ENCODE measurements at places on chromosomes 13 and 19.

DNA sequence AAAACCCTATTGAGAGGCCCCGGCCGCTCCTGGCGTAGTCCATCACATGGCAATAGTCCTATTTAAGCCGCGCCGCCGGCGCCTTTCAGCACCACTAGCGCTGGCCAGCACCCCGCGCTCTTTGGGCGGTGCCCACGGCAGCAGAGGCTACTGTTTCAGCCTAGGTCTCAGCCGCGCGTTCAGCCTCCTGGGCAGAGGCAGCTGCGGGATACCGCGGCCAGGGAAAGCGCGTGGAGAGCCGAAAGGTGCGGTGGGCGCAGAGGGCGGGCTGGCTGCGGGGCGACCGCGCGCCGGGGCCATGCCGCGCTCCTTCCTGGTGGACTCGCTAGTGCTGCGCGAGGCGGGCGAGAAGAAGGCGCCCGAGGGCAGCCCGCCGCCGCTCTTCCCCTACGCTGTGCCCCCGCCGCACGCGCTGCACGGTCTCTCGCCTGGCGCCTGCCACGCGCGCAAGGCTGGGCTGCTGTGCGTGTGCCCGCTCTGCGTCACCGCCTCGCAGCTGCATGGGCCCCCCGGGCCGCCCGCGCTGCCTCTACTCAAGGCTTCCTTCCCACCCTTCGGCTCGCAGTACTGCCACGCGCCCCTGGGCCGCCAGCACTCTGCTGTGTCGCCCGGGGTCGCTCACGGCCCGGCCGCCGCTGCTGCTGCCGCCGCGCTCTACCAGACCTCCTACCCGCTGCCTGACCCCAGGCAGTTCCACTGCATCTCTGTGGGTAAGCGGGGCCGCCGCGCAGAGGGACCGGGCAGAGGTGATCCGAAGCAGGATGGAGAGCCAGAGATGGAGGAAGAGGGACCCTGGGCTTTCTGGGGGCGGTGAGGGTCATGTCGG, at the start of gene GSX1:
TSS of gene GSX1 (plus strand) at position 91 of the 826 bp plus-strand sequence. CDS start at position 299, 208 bp downstream.
- DNase-seq, result peak; percentile 78

DNA sequence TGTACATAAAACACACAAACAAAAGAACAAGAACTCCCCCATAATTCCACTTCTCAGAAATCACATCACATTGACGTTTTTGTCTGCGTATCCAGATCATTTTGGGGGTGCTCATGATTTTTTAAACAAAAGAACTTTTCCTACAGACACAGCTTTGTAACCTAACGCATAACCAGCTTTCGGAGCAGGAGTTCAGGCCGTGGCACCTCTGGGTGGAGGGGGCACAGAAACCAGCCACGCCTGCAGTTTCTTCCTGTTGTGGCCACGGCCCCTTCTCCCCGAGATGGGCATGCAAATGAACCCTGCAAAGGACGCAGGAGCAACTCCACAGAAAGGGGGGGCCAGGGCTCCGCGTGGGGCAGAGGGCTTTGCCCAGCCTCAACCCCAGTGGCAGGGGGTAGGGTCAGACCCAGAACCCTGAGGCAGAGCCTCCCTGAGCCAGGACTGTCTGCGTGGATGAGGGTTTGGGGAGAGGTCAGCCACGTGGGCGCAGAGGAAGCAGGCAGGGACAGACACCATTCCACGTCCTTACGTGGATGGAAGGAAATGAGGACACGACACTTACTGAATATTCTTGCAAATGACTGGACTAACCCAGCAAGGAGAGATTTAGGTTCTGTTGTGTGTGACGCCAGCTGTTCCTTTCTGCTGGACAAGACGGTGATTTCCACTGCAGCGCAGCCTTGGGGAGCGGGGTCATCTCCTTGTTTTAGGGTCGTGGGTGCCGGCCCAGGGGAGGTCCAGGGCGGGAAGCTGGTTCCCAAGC, 64.4 kb downstream of the RASA3 start:
- no peak for DNase-seq

DNA sequence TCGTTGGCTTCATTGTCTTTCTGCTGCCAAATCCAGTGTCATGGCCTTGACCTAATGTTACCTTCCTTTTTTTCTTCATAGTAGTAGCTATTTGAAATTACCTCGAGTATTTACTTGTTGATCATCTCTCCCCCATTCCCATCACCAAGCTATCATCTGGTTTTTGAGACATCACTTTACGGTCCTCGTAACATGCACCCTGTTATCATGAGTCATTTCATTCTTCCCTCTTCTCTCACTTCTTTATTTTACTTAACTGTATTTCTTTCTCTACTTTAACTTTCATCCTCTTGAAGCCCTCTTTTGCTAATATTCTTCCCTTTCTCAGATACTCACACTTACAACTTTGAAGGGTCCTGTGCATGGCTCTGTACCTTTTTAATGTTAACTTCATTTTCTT, 31.8 kb downstream of the TPP2 start:
- no peak for DNase-seq

- no peak for DNase-seq
These were observed 5.0 kb upstream of the MICU2 start for GRCh38 chr13:21608961-21609360.

DNA sequence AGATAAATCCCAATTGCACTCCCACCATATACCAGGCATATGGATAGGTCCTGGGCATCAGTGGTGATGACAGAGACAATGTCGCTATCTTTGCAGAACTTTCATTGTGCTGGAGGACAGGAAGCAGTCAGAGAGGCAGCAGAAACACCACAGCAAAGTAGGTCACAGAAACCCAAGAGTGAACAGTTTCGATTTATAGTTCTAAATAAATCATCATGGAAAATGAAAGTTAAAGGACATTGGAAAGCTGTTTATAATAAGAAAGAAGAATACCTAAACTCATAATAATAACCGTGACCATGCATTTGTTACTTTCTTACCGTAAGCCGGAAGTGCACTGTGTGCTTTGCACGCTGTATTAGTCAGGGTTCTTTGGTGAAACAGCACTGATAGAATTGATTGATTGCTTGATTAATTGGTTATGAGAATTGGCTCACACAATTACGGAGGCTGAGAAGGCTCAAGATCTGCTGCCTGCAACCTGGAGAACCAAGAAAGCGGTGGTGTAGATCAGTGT, 38.9 kb downstream of the ALOX5AP start:
- DNase-seq, result no peak

Data from activated CD8-positive, alpha-beta memory T cell treated with anti-CD3 and anti-CD28 coated beads, Interleukin-2, amount 50 U/mL, for 48 hours (primary cell).